Left cardiac atrium (tissue), 4 donors: ENCODE measurements at places on chromosomes 12 and 14. TPM values are rescaled to one million over a fixed set of nuclear protein-coding genes. Genes with fewer than 3 reads are reported as not detected.

KRT1 gene
- not detected for total RNA-seq

SCNN1A gene
- 3.5 TPM for total RNA-seq

PTPRB gene
- total RNA-seq, result 33.5 TPM

DPF3 gene
- 23.3 TPM for total RNA-seq

CACNA2D4 gene
- total RNA-seq, result 1.7 TPM

DNA sequence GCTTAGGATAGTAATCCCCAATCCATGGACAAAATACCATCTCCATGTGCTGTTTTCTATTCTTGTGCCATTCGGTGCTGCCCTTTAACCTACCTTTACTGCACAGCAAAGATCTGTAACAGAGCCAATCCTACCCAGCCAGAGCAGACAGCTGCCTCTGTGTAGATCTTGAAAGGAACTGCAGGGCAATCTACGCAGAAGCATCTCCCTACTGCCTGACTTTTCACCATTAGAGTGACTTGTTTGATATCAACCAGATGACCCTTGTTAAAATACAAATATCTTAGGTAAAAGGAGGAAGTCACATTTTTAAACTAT is 33.9 kb upstream of the PPM1A start:
- DNase-seq, result no peak

DNA sequence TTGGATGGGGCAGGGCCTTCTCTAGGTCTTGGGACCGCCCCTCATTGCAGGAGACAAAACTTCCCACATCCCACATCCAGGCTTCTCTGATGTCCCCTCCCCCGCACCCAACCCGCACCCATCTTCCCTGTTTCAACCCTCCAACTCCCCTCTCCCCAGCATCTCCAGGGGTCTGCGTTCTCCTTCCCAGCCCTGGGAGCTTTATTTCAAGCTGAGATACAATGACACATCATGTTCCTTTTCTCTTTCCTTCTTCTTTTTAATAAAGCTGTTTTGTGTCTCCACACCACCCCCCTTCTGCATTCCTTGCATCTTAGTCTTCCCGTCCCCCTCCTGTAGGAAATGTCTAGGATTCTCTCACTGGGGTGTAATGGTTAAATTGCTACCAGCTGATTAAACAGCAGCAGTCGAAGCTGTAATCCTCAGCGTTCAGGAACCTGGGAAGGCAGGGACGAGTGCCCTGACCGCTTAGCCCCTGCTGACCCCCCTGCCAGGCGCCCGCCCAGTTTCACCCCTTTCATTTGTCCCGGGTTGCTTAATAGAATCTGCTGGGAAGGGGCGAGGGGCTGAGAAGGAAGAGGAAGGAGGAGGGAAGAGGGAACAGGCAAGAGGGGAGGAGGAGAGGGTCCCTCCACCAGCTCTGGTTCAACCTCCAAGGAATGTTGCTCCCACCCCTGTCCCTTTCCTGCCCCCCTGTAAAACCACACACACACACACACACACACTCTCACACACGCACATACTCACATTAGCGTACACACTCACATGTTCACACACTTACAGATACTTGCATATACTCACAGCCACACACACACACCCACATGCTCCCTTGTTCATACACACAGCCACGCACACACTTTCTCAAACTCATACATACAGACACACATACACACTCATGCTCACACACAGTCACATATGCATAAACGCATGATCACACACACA is 104.5 kb upstream of the MED13L start:
- no peak for DNase-seq

GRCh38 chr12:78651755-78652154 is 212.8 kb upstream of the SYT1 start:
- no peak for DNase-seq

DNA sequence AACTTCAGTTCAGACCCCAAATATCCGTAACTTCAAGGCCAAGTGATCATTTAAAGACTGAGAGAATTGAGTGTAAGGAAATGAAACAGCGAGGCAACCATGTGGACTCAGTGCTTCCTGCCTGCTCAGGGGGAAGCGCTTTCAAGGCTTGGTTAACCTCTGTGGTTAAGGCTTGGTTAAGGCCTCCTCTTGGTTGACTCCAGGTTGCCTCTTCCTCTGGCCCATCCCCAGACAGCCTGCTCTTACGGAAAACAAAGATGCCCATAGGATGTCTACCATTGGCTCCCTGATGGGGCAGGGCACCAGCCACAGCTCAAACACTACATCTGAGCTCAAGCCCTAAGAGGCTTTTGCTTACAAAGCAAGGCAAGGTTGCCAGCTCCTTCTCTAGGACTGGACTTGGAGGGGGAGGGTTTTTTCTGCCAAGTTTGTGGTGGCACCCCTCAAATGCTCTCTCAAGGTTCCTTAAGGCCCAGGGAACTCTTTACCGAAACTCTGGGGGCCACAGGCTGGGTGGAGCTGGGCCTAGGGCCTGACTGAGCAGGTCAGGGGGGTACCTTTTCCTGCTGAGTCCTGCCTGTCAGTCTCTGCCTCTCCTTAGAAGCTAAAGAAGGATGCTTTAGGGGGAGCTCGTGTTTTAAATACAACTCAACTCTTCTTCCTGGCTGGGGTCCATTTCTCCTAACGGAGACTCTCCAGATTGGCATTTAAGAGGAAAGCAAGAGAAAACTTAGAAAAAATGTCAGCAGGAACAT is 13.7 kb downstream of the COL2A1 start:
- no peak for DNase-seq

GRCh38 chr12:71432936-71433335 is 6.7 kb upstream of the LGR5 start:
- DNase-seq, result no peak

GRCh38 chr12:91931111-91931510 is 214.5 kb downstream of the BTG1 start:
- no peak for DNase-seq

- DNase-seq, result no peak
Measured at GRCh38 chr12:56377310-56377988, 14.8 kb upstream of the APOF start.

DNA sequence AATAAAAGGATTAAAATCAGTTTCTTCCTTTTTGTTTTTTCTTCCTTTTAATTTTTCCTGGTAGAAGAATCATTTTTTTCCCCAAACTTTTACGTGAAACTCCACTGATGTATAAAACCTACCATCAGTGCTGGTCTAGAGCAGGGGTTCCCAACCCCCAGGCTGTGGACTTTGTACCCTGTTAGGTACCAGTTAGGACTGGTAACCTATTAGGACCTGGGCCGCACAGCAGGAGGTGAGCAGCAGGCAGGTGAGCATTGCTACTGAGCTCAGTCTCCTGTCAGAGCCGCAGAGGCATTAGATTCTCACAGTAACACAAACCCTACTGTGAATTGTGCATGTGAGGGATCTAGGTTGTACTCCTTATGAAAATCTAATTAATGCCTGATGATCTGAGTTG is 10.1 kb downstream of the SMCO2 start:
- DNase-seq, result no peak

GRCh38 chr14:92905667-92906066 is 17.3 kb upstream of the CHGA start:
- DNase-seq, result no peak

DNA sequence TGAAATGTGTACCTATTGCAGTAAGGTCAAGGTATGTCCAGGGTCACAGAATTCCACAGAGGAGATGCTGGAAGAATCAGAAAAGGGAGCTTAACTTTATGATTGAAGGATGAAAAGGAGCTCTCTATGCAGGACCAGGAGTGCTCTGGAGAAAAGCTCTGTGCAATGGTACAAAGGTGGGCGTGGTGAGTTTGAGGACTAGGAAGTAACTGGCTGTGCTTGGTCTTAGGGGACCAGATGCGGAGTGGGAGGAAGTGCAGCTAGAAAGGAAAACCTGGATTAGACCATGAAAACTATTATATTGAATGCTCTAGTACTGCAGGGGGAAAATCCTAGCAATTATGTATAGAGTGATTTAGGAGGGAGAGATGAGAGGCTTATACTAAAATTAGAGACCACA is 56.8 kb downstream of the BTG1 start:
- no peak for DNase-seq

GRCh38 chr14:100824091-100824551 is 1.8 kb upstream of the MEG3 start:
- DNase-seq, result peak; percentile 60
